ENCODE measurements at places on chromosomes 3 and 15. TPM values are rescaled to one million over a fixed set of nuclear protein-coding genes. Genes with fewer than 3 reads are reported as not detected.
A peak's percentile ranks its signal among the peaks of the same experiment; 100 is the strongest.

DNA sequence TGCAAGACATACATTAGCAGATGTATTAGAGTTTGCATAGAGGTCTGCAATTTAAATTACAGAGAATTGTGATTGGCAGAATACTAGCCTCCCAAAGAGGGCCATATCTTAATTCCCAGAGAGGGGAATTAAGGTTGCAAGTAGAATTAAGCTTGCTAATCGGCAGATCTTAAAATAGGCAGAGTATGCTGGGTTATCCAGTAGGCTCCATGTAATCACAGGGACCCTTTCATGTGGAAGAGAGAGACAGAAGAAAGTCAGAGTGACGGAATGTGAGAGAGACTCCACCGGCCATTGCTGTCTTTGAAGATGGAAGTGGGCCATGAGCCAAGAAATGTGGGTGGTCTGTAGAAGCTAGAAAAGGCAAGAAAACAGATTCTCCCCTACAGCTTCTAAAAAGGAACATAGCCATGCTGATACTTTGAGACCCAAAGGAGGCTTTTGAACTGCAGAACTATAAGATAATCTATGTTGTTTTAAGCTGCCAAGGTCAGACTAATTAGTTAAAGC, 38.8 kb downstream of the IMPG2 start:
- no peaks in the 10 kb centered on the region for H3K27me3 ChIP-seq
- peaks cover 6% of the 10 kb centered on the region for H3K4me1 ChIP-seq
- no peaks in the 10 kb centered on the region for H3K36me3 ChIP-seq
- no peak overlapping the region for H3K27ac ChIP-seq
- H3K4me3 ChIP-seq = no peak overlapping the region
- peak; percentile 12 for DNase-seq

DNA sequence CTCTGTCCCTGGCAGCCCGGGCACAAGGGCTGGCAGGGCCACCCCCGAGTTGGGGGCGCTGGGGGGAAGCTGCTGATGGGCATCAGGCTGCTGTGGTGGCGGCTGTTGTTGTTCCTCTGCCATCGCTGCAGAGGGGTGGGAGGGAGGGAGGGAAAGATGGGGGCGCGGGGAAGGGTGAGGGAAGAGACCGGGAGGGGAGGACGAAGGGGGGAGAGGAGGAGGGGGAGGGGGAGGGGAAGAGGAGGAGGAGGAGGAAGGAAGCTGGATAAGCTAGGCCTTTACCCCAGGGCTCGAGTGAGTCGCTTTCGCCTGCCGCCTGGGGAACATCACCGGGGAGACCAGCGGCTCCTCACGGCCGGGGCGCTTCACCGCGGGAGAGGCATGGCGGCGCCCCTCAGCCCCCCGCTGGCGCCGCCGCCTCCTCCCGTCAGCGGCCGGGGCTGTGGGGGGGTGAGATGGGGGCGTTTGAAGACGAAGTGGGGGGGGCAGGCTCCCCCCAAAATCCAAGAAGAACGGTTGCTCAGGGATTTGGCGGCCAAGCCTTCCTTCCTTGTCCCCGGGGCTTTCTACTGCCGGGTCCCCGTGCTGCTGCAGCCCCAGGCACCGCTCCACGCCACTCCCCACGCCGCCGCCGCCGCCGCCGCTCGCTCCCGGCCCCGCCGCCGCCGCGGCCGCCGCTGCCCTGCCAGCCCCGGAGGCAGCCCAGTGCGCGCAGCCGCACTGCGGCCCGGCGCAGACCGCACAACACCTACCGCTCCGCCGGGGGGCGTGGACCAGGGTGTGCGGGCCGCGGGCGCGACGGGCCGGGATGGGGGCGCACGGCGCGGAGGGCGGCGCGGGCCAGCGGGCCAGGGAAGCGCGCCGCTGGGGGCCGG, at the start of gene RFX7:
Gene RFX7 (minus strand): TSS at position 717 of the 875 bp plus-strand sequence. CDS start 594 bp downstream, at position 123.
- peak; percentile 87 for DNase-seq
- H3K27ac ChIP-seq = peak within 1 kb of the TSS; percentile 96
- H3K4me1 ChIP-seq = peaks cover 39% of the 10 kb centered on the region
- no peaks in the 10 kb centered on the region for H3K36me3 ChIP-seq
- no peaks in the 10 kb centered on the region for H3K27me3 ChIP-seq

DNA sequence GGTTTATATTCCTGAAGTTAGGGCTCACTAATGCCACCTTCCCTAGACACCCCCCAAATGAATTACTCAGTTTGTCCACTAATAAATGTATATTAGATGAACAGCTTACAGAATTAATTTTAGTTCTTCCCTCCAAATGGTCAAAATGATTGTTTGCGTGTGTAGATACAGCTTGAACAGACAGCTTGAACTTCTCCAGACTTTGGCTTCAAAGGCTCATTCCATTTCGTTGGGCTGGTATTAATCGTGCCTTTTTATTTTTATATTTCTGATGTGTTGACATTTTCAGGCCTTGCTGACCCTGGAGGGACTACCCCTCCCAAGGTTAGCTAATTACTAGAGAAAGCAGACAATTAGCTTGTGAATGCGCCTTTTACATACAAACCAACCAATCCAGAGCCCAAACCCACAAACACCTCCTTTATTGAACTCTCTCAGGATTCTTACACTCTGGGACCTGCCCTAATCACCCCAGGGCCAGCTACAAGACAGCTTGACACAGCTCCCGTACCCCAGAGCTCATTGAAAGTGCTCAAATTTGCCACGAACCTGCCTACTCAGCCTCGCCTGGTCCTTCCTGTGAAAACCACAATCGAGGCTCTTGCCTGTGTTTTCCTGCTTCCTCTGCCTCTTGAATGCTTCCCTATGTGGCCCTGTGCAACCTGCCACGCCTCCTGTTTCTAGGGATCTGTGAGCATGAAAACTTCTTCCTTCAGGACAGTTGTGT, 40.3 kb downstream of the RPL22L1 start:
- no peak overlapping the region for H3K27ac ChIP-seq
- DNase-seq = peak; percentile 27
- H3K4me3 ChIP-seq = no peak overlapping the region
- H3K36me3 ChIP-seq = no peaks in the 10 kb centered on the region
- no peaks in the 10 kb centered on the region for H3K27me3 ChIP-seq
- H3K4me1 ChIP-seq = peaks cover 74% of the 10 kb centered on the region

GRCh38 chr3:150022381-150023238, 51.9 kb upstream of the PFN2 start:
- peaks cover 17% of the 10 kb centered on the region for H3K4me1 ChIP-seq
- no peaks in the 10 kb centered on the region for H3K27me3 ChIP-seq
- H3K36me3 ChIP-seq = no peaks in the 10 kb centered on the region
- DNase-seq = no peak
- no peak overlapping the region for H3K4me3 ChIP-seq

SLC22A13 gene
- 0.26 TPM for polyA plus RNA-seq

CPOX gene
- 12.4 TPM for polyA plus RNA-seq
